ENCODE measurements at places on chromosomes 13 and 19.

GRCh38 chr19:6800991-6801484 lies 28.5 kb downstream of the VAV1 start:
- no peak for DNase-seq

DNA sequence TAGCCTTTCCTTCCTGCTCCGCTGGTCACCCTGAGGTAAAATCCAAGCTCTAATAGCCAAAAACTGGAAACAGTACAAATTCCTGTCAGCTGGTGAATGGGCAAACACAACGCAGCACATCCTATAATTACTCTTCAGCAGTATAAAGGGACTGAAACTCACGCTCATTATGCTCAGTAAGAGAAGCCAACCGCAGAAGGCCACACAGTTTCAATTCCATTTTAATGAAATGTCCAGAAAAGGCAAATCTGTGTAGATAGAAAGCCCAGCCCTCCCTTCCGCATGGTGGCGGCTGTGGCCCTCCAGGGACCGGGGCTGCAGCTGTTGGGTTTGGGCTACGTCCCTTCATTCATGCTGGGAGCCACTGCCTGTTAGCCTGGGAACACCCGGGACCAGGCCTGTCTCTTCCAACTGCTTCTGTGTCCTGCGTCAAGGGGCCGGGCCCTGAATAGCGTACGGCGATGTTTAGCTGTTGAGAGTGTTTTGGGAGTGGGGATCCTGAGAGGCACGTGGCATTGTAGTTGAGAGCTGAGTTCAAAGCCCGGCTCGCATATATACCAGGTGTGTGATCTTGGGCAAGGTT lies 23.5 kb downstream of the NKPD1 start:
- DNase-seq, result no peak

- DNase-seq, result no peak
Measured at GRCh38 chr13:85373322-85373721, 425.9 kb downstream of the SLITRK6 start.

DNA sequence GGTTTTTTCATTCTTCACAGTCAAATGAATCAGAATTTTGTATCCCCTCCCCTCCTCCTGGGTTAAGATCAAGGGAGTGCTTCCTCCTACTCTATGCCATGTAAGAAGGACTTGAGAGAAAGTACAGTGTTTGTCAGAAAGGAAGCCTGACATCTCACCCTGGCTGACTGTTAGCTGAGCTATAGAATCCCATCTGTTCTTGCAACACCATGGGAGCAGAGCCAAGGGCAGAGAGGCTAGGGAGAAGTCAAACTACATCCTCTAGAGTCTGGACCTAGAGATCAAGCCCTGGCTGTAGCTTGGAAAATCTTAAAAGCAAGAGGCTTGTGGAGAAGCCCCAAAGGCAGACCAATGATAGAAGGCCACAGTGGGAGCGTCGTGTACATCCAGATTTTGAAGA lies 145.9 kb downstream of the OLFM4 start:
- DNase-seq, result no peak

DNA sequence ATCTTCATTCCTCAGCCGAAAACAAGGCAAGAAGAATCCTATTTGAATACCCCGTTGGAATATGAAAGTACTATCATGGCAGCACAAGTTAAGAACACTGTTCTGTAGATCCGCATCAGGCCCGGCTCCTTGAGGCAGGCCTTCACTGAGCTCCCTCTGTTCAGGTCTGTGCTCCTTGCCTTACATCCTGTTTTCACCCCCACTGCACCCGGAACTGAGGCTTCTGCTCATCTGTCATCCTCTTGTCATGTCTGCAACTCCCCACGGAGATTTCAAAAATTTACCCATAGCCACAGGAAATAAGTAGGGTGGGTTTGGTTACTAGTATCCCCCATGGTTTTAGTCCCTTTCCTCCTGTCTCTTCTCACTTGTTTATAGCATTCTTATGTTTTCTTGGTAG lies 861.9 kb downstream of the GPC5 start:
- no peak for DNase-seq

GRCh38 chr13:33629605-33630360 lies 188.2 kb upstream of the RFC3 start:
- DNase-seq, result no peak

- DNase-seq, result no peak
Measured at GRCh38 chr19:9132422-9132821, 5.7 kb upstream of the OR7G3 start.

GRCh38 chr19:1235625-1236538 lies 1.9 kb downstream of the CBARP start:
- DNase-seq, result no peak

GRCh38 chr19:50668416-50668815 lies 19.2 kb downstream of the C19orf81 start:
- DNase-seq, result no peak

- no peak for DNase-seq
Measured at GRCh38 chr19:42655748-42656147, 61.0 kb upstream of the CEACAM8 start.

DNA sequence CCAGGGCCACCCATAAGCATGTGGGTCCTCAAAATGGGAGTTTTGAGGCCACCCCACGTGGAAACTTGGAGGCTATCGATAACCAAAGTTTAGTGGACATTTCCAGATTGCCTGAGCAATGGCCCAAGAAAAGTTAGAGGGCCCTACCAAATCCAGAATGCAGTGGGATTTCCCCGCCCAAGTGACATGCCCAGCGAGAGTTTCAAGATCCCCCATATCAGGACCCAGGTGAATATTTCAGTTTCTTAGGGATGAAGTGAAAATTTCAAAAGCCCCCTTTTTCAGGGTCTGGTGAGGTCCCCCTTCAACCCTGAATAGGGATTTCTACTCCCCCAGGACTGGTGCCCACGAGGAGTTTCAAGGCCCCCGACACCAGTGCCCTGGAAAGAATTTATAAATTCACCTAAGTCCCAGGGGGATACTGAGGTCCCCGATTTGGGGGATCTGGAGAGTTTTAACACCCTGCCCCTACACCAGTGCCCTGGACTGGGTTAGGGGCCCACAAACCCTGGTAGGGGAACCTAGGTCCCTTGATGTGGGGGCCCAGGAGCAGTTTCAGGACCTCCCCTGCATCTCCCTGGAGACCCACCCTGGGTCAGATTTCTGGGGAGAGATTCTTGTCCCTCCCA lies 695 bp downstream of the BST2 start:
- no peak for DNase-seq

DNA sequence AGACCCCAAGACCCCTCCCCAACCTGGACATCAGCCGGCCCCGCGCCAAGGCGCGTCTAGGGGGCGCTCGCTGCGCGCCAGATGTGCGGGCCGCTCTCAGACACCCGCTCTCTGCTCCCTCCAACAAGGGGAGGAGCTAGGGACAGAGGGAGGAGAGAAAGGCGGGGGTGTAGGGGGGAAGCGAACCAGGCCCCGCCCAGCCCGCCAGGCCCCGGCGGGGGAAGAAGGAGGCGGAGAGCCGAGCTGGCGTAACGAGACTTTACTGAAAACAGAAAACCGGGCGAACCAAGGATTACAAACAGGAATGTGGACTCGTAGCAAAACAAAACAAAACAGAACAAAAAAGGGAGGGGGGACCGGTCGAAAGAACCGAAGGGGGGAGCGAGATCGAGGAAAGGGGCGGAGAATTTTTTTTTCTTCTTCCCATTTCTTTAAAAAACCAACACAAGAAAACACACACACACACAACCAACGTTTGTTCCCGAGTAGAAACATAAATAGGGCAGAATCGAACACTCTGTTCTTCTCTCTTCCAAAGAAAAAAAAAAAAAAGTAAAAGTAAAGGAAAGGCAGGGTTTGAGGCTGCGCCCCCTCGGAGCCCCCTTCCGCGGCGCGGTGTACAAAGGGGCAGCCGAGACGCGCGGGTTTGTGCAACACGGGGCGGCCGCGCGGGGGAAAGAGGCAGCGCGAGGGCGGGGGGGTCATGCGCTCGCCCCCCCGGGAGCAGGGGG lies 1.7 kb downstream of the JUND start:
- DNase-seq, result peak; percentile 79

GRCh38 chr13:109159650-109160309 lies 530.4 kb downstream of the MYO16 start:
- DNase-seq, result no peak

DNA sequence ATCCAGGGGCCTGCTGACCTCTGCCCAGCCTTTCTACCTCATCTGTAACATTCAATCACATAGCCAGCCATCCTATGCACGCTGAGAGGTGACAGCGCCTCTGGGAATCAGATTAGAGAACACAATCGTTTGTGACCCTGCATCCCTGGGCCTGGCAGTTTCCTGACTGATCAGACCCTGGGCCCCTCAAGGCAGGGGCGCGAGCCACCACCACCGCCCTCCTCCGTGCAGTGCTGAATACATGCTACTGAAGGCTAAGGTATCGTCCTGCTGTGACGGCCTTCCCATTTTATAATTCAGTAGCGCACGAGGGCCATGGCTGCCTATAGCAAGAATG lies 1.3 kb downstream of the TMTC4 start:
- no peak for DNase-seq

GRCh38 chr13:67064920-67065319 lies 165.2 kb downstream of the PCDH9 start:
- no peak for DNase-seq

DNA sequence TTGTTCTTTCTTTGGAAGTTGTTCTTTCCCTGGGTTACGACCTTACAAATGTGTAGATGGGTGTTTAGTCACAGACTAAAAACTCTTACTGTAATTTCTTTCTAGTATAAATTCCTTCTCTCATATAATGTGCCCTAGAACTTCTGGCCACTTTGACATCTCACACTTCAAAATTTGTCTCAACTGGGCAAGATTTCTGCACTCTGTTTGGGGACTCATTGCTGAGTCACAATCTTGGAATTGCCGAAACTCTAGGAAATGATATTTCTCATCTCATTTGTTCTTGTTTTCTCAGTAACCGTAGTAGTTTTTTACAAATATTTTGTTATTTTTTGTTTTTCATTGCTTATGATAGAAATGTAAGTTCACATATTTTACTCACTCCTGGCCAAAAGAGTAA lies 2523.2 kb upstream of the PCDH20 start:
- no peak for DNase-seq
